Activated CD8-positive, alpha-beta T cell treated with anti-CD3 and anti-CD28 coated beads, Interleukin-2, amount 10 ng/mL, durations not matched to agents 7 days and 5 days (primary cell): ENCODE measurements at places on chromosomes 3 and 15. TPM values are rescaled to one million over a fixed set of nuclear protein-coding genes. Genes with fewer than 3 reads are reported as not detected.
A peak's percentile ranks its signal among the peaks of the same experiment; 100 is the strongest.

DNA sequence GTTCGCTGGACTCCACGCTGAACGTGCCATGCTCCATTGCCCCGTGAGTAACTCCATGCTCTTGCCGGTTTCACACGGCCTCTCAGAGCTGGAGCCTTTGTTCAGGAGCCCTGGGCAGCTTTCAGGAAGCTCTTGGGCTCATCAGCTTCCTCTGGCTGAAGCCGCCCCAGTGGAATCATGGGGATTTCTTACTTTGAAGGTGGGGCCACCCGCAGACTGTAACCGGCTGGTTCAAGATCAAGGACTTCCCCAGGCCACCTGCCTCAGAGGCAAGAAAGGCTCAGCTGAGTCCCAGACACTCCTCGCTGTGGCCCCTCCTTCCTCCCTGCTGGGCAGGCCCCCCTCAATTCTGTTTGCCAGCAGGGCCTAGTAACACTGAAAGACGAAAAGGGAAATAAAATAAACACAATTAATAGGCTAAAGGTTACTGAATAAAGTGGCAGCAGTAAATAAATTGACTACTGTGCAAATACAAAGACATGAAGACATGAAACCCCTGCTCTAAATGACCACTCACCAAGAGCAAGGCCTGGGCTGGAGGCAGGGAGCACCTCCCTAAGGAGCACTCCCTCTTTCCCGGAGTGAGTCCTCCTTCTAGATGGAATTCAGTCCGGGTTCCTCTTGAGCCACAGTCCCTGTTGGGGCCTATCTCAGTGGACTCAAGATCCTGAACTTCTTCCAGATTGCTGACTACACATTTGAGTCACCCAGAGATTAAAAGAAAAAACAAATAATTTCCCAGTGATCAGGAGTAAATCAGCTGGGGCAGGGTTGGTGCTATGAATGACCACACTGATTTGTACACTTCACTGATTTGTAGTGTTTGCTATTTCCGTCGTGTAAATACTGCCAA is 51.0 kb downstream of the ZDHHC19 start:
- peak; percentile 67 for DNase-seq

Gene RHOV
- total RNA-seq, result not detected

DNA sequence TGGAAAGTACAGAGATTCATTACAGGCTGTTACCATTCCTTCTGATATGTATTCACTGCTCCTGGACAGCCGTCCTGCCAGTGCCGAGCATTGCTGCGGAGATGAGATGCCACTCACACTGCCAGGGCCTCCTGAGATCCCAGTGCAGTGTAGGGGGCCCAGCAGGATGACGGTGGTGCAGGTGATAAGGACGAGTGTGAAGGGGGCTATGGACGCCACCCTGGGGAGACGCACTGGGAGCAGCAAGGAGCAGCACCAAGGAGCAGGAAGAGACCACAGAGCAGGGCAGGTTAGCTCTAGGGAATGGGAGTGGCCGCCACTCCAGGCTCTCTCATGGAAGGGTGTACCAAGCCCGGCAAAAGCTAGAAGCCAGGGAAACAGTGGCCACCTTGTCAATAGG is 4.0 kb upstream of the KLF15 start:
- no peak for DNase-seq

GRCh38 chr15:59595434-59595915 is 16.1 kb upstream of the GCNT3 start:
- no peak for DNase-seq

Gene NEDD4
- 5.7 TPM for total RNA-seq
